NCI-H187 treated with DMSO at 0.1 percent for 48 hours (cell line): ENCODE measurements at places on chromosomes 1 and 21.

DNA sequence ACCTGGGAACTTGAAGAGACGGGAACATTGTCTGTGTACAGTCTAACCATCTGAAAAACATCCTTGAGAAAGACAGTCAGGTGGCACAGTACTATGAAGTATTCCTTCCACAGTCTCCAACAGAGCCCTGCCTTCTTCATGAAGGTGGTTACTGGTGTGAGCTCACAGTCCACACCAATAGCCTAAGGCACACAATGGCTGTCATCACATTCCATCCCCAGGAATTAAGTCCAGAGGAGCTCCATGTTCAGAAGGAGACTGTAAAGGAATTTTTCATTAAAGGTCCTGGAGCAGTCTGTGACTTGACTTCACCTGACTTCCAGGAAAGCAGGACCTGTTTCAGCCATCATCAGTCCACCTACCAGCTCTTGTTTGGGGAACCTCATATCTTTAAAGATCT is 180.2 kb downstream of the C1orf21 start:
- no peak for DNase-seq

- no peak for DNase-seq
These were observed 529 bp downstream of the EGLN1 start for GRCh38 chr1:231421546-231421970.

GRCh38 chr1:87329051-87329525 is 408 bp downstream of the LMO4 start:
- no peak for DNase-seq

- DNase-seq = peak; percentile 63
These were observed 17.3 kb upstream of the PCSK9 start for GRCh38 chr1:55021942-55022546.

- DNase-seq = no peak
These were observed 872 bp downstream of the GPBP1L1 start for GRCh38 chr1:45685308-45686014.

DNA sequence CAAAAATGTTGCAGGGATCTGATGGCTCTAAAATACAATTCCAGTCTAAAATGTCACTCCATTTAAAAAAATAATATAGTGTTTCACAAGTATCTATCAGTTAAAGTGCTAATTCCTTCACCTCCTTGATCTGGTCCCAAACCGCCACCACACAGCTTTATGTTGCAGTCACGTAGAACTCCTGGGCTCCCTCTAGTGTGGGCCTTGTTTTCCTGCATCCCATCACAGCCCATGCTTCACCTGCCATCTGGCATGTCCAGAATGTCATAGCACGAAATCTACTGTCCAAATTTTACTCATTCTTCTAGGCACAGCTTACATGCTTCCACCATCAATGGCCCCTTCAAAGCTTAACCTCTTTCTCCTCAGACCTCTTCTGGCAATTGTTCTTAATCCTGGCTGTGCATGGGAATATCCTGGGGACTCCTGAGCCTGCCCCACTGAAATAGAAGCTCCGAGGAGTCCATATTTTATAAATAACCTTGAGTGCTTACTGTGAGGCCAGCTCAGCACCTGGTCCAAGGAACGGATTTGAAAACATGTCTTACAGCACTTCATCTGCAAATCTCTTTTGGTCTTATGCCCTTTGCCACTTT is 15.5 kb downstream of the FYB2 start:
- no peak for DNase-seq

DNA sequence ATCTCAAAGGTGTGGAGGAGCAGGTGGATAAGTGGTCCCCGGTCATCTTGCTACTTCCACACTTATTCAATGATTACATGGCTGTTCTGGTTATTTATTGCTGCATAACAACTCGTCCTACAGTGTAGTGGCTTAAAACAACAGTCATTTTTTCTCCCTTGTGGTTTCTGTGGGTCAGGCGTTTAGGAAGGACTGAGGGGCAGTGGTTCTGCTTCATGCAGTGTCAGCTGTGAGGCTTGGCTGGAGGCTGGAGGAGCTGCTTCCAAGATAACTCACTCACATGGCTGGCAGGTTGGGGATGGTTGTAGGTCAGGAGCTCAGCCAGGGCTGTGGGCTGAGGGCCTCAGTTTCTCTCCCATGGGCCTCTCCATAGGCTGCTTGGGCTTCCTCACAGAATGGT is 5.9 kb upstream of the SLC6A17 start:
- DNase-seq = no peak

DNA sequence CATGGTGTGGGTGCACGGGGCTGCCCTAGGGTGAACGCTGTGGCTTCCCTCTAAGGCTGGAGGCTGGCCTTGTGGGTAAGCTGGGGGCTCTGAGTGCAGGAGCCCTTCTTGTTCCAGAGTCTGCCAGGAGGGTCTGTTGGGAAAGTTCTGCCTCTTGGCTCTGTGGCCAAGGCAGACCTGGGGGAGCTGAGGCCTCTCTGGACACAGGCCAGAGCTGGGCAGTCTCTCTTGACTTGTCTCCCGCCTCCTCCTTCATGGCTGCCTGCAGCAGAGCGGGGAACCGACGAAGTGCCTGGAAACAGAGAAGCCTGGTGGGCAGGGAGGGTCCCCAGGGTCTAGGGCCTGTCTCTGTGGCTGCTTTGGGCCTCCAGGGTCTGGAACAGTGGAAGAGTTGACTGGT is 30.3 kb upstream of the PEX10 start:
- no peak for DNase-seq

GRCh38 chr1:55131218-55131617 is 83.9 kb downstream of the USP24 start:
- DNase-seq = no peak

GRCh38 chr1:102884238-102884637 is 224.1 kb downstream of the COL11A1 start:
- no peak for DNase-seq

GRCh38 chr21:25453524-25453923 is 153.8 kb downstream of the MRPL39 start:
- no peak for DNase-seq

DNA sequence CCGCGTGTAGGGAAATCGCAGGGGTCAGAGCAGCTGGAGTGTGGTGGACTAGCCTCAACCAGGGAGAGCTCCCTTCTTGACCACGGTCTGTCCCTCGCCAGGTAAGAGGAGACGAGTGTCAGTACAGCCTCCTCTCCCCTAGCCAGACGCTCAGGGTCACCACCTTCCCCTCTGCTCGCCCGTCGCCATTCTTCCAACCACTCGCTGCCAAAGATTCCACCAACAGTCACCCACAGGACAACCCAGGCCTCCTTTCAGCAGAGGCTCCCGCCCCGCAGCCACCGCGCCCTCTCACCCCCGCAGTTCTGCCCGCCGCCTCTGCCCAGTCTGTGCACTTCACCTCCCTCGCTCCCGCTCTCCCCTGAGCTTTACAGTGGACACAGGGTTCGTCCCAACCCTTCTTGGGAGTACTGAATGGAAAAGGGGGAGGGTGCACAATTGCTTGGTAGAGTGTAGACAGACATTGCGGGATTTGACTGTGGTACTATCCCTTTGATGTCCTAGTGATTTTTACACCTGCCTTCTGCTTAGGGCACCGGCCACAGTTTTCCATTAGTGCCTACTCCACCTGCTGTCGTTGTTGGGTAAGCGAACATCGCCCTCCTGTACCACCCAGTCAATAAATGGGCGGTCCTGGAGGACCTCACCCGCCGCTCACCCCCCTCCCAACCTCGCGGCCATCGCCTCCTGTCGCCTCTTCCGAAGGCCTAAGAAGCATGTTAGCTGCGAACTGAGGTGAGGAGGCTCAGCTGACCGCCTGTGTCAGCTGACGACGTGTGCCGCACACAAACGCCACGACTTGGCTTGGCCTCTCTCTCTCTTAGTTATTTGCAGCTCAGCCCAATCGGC is 9.2 kb upstream of the NBPF11 start:
- no peak for DNase-seq

GRCh38 chr1:114505148-114505561 is 5.8 kb downstream of the TRIM33 start:
- DNase-seq = no peak

DNA sequence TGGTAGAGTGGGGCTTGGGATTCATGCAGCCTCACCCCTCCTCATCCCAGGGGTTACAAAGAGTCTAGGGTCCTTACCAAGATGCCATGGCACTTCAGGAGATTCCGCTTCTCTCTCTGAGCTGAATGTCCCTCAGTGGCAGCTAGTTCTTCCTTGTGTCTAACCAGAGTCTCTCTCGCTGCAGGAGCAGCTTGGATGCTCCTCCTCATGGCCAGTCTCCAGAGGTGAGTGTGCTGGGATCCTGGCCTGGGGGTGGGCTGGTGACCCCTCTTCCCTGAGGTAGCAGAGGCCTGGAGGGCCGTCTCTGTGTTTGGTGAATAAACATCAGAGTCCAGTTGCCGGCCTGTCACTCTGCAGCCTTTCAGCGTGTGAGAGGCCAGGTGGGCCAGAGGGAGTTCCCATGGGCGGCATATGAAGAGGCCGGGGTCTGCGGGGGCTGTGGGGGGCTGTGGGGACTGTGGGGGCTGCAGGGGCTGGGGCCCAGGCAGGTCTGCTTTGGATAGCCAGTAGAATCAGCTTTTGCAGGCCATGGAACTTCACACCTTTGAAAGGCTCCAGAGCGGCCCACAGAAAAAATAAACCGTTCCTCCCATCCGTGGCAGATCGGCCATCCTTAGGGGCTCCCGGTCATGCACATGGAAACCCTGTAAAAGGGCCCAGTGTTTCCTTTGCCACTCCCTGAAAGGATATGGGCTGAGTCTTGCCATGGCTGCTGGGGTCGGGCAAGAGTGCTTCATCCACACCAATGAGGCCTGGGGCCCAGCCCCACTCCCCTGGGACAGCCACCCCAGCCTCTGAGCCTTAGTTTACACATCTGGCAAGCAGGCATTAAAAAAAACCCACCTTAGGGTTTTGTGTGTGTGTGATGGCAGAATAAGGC is 256.4 kb downstream of the FOXD2 start:
- DNase-seq = no peak

- DNase-seq = no peak
These were observed 15.5 kb downstream of the GABPB2 start for GRCh38 chr1:151085953-151086559.

GRCh38 chr1:114588196-114588689 is 6.8 kb upstream of the BCAS2 start:
- DNase-seq = no peak

- DNase-seq = no peak
These were observed 42.6 kb downstream of the TESK2 start for GRCh38 chr1:45448357-45448756.

- no peak for DNase-seq
These were observed 10.8 kb downstream of the AADACL4 start for GRCh38 chr1:12654657-12655056.

- DNase-seq = no peak
These were observed 2.4 kb upstream of the ARHGAP29 start for GRCh38 chr1:94239796-94240195.

DNA sequence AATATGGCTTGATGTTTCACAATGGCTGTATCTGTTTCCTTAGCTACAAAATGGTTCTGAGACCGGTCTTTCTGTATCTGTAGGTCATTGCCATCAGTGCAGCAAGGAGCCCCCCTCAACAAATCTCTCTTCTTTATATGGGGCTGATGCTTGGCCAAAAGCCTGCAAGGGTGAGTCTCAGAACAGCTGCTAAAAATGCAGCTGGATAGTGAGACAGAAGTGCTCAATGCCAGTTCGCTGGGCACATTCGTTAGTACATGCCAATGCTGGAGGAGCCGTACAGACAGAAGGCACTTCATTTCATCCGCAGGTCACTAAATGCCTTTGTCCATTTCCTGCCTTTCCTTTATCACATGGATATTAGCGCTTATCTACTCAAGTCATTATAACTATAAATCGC is 67.3 kb downstream of the RUNX1 start:
- DNase-seq = no peak

- no peak for DNase-seq
These were observed 21.7 kb downstream of the SESN2 start for GRCh38 chr1:28280977-28281381.

DNA sequence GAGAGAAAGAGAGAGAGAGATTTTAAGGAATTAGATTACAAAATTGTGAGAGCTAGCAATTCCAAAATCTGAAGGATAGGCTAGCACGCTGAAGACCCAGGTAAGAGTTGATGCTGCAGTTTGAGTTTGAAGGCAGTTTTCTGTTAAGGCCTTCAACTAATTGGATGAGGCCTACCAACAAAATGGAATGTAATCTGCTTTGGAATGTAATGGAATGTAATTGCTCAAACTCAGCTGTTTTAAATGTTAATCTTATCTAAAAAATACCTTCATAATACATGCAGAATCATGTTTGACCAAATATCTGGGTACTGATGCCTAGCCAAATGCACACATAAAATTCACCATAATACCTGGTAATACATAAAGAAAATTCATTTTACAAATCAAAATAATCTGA is 976.1 kb downstream of the LTN1 start:
- no peak for DNase-seq

GRCh38 chr21:33078907-33079582 is 9.1 kb downstream of the OLIG1 start:
- DNase-seq = no peak

DNA sequence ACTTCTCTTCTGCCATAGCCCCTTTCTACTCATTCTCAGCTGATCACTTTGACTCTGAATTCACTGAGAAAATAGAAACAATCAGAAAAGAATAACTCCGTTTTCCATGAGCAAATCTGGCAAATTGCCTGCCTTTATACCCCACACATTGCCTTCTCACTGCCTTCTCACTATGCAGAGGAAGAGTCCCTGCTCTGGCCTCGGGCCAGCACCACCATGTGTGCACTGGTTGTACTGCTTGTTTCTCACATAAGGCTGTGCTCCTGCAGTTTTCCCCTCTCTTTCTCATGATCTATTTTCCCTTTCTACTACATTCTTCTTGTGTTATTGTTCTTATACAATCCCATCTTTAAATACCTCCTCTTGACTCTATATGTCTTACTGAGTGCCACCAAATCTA is 2.3 kb upstream of the HMGCS2 start:
- no peak for DNase-seq

- no peak for DNase-seq
These were observed 264.9 kb downstream of the DYRK1A start for GRCh38 chr21:37631319-37632117.

DNA sequence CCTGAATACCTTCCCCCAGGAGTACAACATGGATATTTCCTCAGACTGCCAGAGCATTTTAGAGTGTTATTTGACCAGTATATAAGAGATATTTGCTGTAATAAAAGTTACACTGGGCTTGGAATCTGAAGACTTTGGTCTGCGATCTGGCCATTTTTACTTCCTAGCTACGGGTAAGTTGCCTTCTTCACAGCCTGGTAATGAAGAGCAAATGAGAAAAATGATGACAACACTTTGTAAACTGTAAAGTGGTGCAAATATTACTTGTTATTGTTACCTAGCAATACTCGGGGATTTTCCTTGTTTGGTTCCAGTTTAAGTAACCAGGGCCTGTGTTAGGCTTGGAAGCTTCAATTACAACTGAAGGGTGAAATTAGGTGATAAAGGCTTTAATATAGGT is 180.8 kb upstream of the LMO4 start:
- no peak for DNase-seq

- DNase-seq = no peak
These were observed 13.1 kb upstream of the CASQ1 start for GRCh38 chr1:160177231-160177630.

GRCh38 chr1:29239142-29239541 is 2.8 kb downstream of the PTPRU start:
- DNase-seq = no peak

DNA sequence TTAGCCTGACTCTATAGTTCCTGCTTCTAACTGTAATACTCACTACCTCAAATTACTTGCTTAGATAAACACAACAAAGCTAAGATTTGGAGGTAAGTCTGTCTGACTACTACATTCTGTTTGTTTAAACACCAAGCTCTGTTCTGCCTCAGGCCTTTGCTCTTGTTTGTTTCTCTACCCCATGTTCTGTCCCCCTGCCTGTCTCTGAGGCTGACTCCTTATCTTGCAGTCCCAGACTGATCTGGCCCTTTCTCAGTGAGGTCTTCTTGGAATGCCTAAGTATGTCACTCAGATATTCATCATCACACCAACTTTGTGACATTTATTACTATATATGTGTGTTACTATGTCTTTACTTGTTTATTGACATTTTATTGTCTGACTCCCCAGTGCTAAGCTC is 425.5 kb downstream of the LMO4 start:
- DNase-seq = no peak
